Fibroblast of skin of right quadriceps (primary cell): ENCODE measurements at places on chromosomes 2 and 18.

DNA sequence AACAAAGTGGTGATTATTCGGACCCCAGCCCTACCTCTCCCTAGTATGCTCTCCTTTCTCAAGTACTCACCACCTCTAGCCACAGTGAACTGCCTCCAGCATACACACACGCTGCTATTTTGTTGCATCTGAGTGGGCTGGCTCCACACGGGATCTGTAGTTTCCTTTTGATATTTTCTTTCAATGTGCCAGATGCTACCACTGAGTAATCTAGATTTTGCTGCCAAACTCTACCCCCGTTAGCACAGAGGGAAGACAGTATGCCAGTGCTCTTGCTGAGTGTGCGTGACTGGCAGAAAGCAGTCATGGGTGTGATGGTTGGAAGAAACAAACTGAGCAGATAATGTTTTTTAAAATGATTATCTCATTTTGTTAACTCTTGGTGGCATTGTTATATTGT lies 11.6 kb downstream of the CFLAR start:
- DNase-seq = no peak

DNA sequence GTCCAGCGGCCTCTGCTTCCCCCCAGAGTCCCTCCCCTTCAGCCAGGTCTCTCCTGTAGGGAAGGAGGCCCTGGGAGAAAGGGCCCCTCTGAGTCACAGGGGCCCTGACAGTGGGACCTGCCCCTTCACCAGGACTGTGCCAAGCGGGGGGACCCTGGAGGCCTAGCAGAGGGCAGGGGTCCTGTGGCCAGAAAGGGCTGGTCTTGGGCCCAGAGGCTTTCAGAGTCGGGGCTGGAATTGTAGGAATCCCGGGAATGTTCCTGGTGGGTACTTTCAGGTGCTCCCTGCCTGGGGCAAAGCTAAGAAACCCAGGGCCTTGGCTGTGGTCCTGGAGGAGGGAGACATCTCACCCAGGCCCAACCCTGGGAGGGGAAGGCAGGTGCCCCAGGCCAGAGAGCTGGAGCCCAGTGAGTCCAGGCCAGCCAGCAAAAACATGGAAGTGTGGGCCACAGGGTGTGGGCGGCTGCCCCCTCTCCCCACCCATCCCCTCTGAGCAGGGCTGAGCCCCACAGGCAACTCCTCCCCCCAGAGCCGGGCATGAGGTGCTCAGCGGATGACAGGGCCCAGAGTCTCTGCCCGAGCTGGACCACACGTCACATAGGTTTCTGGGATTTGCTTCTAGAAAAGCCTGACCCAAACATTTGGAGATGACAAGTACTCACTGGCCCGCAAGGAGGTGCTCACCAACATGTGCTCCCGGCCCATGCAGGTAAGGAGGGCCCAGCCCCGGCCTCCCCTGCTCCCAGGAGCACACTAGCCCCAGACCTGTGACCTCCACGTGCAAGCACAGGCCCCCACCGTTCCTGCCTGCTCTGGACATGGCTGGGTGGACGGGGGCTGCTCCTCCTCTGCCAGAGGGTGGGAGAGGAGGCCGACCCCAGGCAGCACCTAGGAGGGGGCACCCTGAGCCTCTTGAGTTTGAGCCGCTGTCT lies 48.2 kb upstream of the ALPP start:
- DNase-seq = no peak

DNA sequence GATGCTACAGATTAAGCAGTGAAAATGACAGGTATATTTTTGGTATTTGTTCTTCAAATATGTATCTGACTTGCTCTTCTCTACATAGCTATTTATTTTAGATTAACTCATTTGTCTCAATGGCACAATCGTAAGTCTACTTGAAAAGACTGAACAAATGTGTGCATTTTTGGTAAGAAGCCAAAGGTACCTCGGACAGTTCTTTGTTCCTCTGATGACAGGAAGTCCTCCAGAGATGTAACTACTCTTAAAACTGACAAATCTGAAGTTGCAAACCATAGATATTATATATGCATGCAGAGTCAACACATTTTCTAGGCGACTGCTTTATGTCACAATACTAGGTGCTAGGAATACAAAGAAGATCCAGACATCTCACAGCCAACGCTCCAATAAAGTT lies 36.7 kb downstream of the NDUFAF7 start:
- peak; percentile 5 for DNase-seq

DNA sequence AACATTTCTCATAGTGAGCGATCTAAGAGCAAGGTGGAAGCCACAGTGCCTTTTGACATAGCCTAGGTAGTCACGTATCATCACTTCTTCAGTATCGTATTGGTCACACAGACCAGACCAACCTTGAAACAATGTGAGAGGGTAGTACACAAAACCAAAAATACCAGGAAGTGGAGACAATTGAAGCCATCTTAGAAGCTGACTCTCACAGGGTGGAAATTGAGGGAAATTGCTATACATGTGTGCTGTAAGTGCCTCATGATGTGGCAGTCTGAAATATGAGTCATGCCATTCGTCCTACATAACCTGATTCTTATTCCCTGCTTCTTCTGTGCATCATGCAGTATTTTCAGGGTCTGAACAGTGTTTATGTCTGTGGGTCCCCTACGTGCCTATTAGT lies 62.3 kb upstream of the STON1 start:
- DNase-seq = peak; percentile 32

DNA sequence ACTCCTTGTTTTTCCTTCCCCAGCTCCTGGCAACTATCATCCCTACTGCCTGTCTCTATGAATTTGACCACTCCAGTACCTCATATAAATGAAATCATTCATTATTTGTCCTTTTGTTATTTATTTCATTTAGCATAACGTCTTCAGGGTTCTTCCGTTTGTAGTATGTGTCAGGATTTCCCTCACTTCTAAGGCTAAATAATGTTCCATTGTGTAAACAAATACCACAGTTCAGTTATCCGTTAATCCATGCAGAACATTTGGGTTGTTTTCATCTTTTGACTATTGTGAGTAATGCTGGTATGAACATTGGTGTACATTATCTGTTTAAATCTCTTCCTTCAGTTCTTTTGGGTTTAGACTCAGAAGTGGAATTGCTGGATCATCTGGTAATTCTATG lies 18.8 kb downstream of the DYNC2LI1 start:
- no peak for DNase-seq

GRCh38 chr2:12240206-12240605 lies 476.5 kb upstream of the TRIB2 start:
- no peak for DNase-seq

DNA sequence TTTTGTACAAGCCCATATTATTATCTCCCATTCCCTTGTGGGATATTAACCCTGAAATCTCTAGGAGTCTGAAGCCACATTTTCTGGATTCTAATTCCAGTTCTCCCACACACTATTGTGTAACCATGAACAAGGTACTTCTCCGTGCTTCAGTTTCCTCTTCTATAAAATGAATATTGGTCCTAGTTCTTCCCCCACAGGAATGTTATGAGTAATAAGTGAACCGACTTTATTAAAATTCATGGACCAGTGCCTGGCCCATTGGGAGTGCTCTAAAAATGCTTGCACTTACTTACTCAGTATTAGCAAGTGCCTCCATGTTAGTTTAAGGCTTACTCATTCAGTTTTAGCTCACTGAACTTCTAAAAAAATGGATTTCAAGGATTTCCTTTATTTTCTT lies 1.4 kb upstream of the ACMSD start:
- DNase-seq = peak; percentile 92

DNA sequence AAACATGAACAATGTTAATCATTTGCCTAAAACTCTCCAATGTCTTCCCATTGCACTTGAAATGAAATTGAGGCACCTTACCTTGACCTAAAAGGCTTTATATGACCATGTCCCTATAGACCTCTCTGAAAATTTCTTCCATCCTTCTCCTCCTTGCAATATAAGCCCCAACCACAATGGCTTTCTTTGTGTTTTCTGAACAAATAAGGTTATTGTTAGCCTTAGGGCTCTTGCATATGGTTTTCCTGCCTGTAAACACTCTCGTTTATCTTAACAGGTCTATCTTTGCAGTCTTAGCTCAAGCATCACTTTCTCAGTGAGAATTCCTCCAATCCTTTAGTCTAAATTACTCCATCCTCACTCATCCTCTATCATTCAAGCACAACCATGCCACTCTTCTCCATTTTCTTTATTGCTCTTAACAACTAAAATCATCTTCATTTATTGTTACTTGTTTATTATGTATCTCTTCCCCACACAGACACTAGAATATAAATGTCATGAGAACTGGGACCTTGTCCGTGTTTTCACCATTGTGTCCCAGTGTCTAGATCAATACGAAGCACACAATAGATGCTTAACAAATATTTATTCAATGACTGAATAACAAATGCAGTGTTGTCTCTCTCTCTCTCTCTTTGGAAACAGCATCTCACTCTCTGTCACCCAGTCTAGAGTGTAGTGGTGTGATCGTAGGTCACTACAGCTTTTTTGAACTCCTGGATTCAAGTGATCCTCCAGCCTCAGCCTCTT lies 129.3 kb downstream of the RDH14 start:
- DNase-seq = no peak

- DNase-seq = no peak
Measured at GRCh38 chr2:108579623-108580022, 45.4 kb downstream of the LIMS1 start.

GRCh38 chr2:191703079-191703725 lies 25.3 kb downstream of the NABP1 start:
- DNase-seq = no peak

DNA sequence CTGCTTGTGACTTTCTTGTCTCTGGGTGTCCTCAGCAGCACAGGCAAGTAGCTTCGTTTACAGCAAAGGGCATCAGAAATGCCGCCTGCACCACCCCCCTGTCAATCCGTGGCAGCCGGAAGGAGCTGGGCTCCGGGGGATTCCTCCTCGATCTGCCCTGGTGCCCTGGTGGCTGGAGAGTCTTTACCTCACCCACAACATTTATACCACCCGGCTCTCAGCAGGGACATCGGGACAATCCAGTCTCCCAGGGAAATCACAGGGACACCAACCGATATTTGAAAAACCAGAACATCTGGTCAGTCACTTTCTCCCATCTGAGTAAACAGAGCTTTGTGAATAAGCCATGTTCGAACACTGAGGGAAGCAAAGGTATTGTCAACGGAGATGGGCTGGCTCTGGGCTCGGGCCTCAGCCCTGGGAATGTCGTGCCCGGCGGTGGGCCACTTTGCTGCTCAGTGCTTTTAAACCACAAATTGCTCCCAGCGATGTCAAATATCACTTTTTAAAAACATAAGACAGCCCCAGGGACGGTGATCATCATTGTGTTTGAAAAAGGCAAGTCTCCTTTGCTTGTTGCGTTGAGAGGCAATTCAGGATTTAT lies 210.0 kb upstream of the SALL3 start:
- no peak for DNase-seq

DNA sequence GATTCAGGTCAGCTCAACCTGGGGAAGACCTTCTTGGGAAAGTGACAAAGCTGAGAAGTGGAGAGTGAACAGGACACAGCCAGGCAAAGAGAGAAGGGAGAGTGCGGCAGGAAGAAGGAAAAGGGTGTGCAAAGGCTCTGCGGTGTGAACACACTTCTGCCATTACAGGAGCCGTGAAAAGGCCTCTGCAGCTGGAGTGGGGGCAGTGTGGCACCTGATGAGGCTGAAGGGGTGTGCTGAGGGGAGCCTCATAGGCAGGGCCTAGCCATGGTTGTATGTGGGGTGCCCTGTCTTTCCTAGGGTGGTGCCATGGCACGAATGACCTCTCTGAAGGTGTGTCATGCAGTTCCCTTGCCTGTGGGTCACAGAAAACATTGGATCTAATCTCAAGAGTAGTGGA lies 347.6 kb downstream of the CYRIA start:
- no peak for DNase-seq

- DNase-seq = no peak
Measured at GRCh38 chr18:377088-377487, 109.2 kb upstream of the THOC1 start.

DNA sequence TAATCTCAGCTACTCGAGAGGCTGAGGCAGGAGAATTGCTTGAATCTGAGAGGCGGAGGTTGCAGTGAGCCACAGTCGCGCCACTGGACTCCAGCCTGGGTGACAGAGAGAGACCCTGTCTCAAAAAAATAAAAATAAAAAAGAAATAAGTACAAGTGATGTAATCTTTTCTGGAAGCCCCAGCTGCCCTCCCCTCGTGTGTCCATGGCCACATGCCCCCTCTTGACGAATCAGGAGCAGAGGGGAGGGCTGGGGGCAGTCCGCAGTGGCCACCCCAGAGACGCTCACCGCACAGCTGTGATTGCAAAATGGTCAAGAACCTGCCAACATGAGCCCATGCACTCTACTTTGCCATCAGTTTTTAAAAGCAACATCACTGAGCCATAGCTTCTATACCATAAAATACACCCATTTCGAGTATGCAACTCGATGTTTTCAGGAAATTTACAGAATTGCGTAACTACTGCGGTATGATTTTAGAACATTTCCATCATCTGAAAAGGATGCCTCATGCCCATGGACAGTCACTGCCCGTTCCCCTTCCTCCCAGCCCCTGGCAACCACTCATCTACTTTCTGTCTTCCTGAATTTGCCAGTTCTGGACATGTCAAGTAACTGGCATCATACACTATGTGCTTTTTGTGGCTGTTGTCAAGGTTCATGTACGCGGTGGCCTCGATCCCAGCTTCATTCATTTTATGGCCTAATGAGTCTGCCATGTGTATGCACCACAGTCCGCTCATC lies 88.1 kb downstream of the NDUFA10 start:
- no peak for DNase-seq

DNA sequence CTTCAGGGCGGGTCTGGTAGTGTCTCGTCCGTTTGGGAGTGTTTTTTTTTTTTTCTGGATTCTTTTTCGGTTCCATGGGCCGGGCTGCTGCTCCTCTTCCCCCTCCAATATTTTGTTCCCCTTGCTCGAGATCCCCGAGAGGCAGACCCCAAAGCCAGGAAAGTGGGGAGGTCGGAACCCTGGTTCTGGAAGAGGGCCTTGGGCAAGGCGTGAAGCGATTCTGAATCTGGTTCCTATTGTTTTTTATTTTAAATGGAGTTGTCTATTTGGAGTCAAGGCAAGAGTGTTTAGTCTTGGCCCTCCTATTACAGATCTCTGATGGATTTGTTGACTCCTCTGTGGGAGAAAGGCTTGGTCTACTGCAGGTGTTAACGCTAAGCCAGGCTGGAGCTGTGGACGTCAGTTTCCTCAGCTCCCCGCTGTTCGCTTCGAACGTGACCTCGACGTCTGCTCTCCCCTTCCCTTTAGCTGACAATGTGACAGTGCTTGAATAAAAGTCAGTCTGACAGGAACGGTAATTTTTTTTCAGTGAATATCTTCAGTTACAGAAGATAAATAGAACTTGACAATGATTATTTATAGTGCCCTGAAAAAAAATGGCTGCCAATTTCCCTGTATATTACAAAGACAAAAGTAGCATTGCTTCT lies 683 bp upstream of the DNAJC27 start:
- DNase-seq = peak; percentile 18
